Adipocyte (in vitro differentiated cells): ENCODE measurements at places on chromosomes 16 and 17.
A peak's percentile ranks its signal among the peaks of the same experiment; 100 is the strongest.

GRCh38 chr17:75478508-75478907 is 22.1 kb downstream of the TMEM94 start:
- peak; percentile 41 for DNase-seq

GRCh38 chr17:67293251-67294203 is 48.5 kb upstream of the HELZ start:
- peak; percentile 52 for DNase-seq

GRCh38 chr16:57623251-57624043 is 5.0 kb upstream of the ADGRG1 start:
- DNase-seq: peak; percentile 11

GRCh38 chr16:26214581-26215174 is 522.9 kb downstream of the HS3ST4 start:
- no peak for DNase-seq

DNA sequence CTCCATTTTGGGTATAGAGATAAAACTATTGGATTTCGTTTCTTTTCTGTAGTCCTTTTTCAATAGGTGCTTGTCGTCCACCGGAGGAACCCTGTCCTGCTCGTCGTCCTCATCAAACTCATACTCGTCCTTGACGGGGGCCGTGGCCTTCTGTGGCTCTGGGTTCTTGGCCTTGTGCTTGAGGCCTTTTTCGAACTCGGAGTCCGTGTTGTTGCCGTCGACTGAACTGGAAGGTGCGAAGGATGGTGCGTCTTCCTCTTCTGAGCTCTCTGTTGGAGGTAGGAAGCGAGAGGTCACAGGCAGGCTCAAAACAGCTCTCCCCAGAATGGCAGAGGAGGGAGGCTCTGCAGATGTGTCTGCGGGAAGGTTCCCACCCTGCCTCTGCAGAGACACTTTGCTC is 67.9 kb downstream of the ZNF778 start:
- no peak for DNase-seq

DNA sequence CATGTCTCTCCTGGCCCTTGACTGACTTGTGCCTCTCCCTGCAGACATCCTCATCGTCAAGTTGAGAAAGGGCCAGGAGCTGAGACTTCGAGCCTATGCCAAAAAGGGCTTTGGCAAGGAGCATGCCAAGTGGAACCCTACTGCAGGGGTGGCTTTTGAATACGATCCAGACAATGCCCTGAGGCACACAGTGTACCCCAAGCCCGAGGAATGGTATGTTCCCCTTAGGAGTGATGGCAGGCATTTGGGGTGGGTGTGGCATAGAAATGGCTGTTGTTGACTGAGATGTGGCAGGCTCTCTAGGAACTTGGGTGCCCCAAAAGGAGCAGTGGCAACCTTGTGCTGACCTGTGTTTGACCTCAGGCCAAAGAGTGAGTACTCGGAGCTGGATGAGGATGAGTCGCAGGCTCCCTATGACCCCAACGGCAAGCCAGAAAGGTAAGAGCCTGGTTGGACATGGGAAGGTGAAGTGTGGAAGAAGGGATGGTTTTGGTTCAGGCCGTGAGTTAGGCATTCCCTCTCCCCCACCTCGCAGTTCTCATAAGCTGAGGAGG is 7.5 kb downstream of the POLR2C start:
- peak; percentile 24 for DNase-seq

DNA sequence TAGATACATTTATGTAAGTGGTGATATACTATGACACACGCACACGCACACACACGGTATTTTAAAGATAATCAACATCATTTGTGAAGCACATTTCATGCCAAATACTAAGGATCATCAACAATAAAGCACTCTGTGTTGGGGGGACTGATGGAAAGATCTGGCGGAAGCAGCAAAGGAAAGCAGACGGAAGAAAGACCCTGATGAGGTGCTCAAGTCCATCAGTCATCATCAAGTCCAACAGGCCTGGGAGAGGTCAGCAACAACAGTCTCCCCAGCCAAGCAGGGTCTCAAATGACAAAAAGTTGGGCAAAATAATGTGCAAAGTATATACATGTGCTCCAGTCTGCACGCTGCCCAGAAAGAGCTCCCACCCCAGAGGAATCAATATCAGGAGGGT is 55.5 kb downstream of the HIC1 start:
- DNase-seq: no peak

DNA sequence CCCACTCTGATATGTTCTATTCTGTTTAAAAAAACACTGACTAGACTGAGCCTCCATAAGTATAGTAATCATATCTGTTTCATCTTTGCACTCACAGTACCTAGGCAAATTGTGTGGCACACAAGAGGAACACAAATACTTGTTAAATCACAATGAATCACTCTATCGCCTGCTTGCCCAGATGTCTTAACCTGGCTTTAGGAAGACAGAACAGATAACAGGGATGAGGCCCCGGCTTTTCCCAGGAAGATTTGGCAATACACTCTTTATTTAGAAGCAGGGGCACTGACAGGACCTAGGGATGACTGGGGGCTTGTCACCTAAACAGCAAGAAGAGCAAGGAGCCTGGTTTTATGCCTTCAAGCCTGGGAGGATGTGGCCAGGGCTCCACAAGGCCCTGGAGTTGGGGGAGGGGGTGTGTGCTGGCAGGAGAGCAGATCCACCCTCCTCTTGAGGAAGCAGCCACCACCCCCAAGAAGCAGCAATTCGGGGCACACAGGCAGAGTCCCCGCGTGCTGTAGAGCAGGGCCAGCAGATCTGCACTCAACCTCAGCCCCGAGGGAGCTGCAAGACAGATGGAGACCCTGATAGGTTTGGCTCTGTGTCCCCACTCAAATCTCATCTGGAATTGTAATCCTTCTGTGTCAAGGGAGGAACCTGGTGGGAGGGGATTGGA is 41.0 kb upstream of the KSR1 start:
- no peak for DNase-seq

DNA sequence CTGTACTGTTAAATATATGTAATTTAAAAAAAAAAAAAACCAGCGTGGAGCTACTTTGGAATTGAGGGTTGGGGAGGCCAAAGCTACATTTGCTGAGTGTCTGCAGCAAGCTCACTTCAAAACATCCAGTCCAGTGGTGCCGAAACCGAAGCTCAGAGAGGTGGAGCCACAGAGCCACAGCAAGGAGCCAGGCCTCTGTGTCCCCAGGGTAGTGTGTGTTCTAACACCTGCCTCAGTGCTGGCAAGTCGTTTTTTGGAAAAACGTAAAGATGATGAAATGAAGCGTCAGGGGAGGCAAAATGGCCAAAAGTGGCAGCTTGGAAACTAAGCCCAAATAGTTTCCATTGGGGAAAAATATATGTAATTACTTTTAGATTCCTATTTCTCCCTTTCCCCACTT is 36.1 kb upstream of the MRC2 start:
- DNase-seq: no peak

DNA sequence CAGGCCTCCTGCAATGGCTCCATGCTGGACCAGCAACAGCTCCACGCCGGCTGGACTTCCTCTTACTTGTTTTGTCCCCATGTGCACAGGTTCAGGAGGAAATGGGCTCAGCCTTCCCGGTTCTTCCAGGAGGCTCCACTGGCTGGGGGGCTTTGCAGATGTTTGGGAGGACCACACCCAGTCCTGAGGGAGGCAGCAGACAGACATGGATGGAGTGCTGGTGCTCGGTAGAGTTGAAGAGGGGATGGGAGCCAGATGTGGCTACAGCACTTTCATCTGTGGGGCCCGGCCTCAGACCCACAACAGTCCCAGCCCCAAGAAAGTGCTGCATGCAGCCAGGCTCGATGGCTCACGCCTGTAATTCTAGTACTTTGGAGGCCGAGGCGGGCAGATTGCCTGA is 21.8 kb downstream of the NARF start:
- no peak for DNase-seq

DNA sequence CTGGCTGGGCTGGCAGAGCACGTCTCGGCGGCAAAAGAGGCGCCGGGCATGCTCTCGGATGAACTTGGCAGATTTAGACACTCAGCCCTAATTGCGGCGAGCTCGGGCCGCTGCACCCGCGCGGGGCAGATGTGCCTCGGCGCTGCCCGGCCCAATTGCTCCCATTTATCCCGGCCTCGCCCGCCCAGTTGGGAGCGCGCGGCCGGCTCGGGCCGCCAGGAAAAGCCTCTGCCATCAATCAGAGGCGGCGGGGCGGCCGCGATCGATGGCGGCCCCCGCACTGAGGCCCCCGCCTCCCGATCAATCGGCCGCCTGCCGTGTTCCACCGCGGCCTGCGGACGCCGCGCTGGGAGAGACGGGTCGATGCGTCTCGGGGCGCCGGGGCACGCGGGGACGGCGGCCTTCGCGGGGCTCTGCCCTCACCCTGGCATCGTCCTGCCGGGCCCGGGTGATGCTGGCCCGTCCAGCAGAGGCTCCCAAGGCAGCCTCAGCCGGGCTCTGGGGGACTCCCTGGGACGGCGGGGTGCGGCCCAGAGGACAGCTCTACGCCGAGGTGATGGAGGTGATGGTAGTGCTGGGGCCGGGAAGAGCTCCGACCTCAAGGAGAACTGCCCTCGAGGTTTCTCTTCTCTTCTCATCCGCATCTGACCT is 200.9 kb upstream of the N4BP1 start:
- no peak for DNase-seq

- DNase-seq: no peak
Observed at GRCh38 chr17:78736526-78737079, 45.5 kb downstream of the CYTH1 start.

DNA sequence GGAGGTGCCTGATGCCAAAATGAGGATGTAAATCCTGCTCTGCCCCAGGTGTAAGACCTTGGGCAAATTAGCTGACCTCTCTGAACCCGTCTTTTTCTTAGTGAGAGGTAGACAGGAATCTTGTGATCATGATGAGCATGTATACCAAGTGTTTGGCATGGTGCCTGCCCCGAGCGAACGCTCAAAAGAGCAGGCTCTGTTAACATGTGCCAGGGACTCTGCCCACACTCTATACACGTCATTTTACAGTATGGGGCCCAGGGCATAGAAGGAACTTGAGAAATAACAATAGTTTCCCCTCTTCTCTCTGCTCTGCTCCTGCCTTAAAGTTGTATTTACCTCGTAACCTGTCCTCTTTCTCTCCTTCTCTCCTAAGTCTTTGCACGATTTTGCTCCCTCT is 9.3 kb upstream of the MAF start:
- DNase-seq: no peak

DNA sequence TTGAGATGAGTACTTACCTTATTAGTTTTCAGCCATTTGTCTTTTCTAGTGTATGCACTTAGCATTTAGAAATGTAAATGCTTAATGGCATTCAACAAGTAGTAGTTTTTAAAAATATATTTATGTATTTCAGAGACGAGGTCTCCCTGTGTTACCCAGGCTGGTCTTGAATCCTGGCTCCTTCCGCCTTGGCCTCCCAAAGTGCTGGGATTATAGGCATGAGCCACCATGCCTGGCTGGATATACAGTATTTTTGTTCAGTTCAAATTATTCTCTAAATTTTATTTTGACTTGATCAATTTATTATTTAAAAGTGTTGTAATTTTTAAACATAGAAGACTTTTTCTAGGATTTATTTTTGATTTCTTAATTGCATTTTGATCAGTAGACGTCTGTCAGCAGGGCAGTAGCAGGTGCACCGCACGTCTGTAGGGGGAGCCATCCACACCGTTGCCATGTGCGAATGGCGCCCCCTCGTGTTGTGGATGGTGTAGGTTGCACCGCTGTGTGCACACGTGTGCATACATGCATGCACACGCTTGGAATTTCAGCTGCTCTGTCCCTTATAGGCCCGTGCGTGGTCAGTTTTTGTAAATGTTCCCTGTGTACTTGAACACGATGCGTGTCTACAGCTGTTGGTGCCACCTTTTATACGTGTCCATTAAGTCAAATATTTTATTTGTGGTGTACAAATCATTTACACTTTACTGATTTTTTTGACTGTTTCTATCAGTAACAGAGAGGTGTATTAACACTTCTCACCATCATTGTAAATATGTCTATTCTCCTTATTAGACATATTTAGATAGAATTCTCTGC is 30.6 kb downstream of the RPTOR start:
- DNase-seq: peak; percentile 88

GRCh38 chr16:49889725-49890397 is 33.9 kb upstream of the ZNF423 start:
- DNase-seq: no peak

- no peak for DNase-seq
Observed at GRCh38 chr16:54699656-54700055, 231.0 kb upstream of the IRX5 start.

DNA sequence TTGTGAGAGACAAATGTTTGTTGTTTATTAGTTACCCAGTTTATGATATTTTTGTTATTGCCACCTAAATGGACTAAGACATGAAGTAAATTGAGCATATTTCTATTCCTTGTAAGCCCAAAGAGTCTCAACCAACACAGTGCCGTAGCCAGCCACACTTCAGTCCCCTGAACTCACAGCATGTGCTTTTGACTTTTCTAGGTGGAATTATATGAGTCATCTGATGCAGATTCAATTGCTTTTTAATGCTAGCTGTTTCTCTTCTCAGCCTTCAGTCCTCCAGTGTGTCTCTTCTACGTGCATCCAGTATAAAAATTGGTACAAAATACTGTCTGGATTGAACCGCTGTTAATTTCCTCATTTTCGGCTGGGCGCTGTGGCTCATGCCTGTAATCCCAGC is 39.0 kb downstream of the IQCK start:
- peak; percentile 14 for DNase-seq

DNA sequence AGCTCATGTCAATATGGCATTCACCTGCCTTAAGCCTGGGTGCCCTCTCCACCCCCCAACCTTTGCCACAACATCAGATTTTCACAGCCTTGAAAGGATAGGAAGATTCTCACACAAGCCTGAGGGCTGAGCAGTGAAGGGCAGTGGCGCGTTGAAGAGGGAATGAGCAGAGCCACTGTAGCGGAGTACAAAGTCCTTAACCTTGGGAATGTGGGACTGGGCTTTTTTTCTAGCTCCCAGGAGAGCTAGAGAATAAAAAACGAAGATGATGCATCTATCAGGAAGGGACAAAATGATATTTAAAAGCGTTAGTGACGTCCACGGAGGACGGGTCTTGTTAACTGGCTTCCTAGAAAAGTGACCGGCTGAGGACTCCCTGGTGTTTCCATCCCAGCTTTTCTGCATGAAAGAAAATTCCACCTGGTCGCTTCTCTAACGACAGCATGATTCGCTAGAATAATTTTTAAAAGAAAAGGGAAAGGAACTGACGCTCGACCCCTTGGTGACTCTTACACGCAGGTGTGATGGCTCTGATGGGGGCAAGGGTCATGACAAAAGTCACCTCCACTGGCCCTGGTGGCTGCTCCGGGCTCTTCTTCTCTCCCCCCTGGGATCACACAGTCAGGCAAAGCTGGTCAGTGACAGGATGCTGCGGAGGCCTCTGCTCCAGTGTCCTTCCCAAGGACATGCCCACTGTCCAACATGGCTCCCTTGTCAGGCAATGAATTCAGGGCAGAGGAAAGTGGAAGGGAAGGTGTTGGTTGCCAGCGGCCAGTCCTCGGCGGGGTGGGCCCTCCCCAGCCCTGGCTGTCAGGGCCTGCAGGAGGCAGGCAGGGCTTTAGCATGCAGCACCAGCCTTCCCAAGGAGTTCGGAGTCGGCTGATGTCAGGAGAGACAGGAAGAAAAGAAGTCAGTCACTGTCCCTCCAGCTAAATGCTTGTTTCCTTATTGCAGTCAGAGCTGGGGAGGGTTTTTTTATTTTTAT is 58.4 kb upstream of the IRX3 start:
- DNase-seq: no peak

DNA sequence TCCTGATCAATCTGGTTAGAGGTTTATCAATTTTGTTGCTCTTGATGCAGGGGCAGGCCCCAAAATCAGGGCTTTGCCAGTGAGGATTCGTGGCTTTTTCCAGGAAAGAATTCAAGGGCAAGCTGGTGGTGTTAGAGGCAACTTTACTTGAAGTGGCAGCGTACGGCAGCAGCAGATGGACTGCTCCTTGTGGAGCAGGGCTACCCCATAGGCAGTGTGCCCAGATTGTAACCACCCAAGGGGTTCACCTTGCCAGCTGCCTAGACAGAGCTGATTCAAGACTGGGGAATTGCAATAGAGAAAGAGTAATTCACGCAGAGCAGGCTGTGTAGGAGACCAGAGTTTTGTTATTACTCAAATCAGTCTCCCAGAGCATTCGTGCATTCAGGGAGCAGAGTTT is 16.7 kb downstream of the DRC7 start:
- DNase-seq: no peak
